Central memory CD4-positive, alpha-beta T cell (primary cell): ENCODE measurements at places on chromosomes 1 and 21.

GRCh38 chr1:201376464-201377374, 761 bp downstream of the TNNT2 start:
- DNase-seq, result no peak

DNA sequence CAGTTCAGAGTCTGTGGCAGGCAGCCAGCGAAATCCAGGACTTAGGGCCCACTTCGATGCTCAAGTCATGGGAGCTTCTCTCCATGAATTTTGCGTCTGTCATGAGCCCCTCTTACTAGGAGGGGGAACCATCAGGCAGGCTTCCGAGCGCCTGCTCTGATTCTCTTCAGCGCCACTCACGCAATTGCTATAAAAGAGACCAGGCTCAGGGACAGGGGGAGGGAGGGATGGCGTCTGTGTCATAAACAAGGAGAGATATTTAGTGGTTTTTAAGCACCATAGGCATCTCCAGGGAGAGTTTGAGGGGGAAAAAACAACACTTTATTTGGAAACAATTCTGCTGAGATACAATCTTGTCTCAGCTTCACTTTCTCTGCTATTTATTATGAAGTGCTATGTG, 60.6 kb downstream of the NAV1 start:
- DNase-seq, result no peak

DNA sequence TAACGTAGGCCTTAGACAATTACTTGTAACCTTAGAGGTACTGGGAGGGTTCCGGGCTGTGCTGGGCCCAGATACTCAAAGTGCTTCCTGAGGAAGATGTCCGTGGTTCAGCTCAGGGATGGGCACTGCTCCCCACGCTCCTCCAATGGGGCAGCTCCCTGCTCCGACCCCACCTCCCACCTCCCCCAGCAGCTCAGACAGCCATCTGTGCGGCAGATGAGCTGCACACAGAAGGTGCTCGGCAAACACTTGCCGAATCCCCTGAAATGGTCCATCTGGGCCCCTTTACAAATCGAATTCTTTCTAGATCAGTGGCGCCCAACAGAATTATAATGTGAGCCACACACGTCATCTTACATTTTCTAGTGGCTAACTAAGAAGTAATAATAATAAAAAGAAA, 242.4 kb upstream of the RAB4A start:
- DNase-seq, result no peak

- DNase-seq, result no peak
Observed at GRCh38 chr1:180462102-180462501, 40.3 kb downstream of the ACBD6 start.

GRCh38 chr1:232988572-232989040, 38.2 kb downstream of the NTPCR start:
- DNase-seq, result no peak

- no peak for DNase-seq
Observed at GRCh38 chr1:221816899-221817298, 75.0 kb upstream of the DUSP10 start.

GRCh38 chr1:26557008-26557407, 27.4 kb downstream of the RPS6KA1 start:
- no peak for DNase-seq

DNA sequence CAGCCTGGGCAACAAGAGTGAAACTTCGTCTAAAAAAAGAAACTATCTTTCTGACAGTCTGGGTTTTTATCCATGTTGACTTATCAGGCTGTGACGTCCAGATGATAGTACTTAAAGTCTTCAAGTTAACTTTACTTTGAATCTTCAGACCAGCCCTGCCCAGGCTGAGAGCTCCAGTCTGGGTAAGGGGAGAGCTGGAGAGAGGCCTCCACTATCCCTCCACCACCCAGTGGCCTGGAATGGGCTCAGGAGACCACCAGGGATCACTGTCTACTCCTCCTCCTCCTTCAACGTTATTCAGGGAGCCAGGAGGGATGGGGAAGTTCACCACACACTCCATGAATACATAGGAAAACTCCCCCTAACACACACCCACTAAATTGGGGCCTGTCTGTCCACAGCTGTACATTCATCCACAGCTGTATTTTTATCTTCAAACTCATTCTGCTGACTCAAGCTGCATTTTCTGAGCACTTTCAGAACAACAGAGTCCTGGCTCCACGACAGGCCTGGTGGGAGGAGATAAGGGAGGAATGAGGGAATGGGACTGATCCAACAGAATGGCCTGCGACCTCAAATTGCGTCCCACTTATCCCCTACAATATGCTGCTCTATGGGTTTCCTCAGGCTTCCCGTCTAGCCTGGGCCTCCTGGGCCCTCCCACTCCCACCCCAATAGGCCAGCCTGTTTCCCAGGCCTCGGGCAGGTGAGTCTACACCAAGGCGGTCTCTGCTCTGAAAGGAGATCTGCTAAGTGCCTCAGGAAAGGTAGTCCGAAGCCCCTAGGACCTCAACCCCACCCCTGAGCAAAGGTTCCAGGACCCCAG, 1.8 kb downstream of the SLC45A3 start:
- no peak for DNase-seq

DNA sequence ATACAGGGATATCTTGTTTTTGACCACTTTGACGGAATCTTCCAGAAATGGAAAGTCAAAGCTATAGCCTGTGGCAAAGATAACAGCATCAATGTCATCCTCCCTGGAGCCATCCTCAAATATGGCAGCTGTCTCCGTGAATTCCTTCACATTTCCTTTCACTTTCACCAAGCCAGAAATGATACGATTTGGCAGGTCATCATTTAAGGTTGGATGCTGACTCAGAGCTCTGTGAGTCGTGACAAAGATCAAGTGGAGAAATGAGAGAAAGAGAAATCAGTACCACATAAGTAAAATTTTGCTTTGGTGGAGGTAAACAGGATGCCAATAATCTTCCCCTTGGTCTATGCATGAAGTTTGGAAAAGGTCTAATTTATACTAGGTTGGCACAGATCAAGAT, 23.9 kb downstream of the FMO5 start:
- DNase-seq, result no peak

- peak; percentile 48 for DNase-seq
Observed at GRCh38 chr1:156963621-156964020, 43.2 kb downstream of the LRRC71 start.

- DNase-seq, result no peak
Observed at GRCh38 chr21:19468991-19469715, 1065.6 kb upstream of the TMPRSS15 start.

- peak; percentile 12 for DNase-seq
Observed at GRCh38 chr1:108570128-108570527, 10.2 kb downstream of the EEIG2 start.

DNA sequence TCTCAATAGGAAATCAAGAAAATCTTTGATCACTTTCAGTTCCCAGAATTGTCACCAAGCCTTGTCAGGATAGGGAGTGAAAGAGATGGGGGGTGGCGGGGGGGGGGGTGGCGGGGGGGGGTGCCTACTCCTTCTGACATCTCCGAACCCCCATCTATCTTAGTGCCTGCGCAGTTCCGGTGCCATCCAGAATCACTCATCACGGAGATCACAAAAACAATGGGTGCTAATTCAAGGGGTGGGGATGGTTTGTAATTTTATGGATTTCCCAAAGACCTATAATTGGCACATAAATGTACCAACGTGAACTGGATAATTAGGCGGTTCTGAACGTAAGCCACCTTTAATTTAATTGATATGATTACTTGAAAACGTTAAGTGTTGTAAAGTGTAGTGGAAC, 2.1 kb downstream of the DAB1 start:
- DNase-seq, result no peak

- DNase-seq, result no peak
Observed at GRCh38 chr1:63223426-63223825, 98.9 kb upstream of the FOXD3 start.

- DNase-seq, result no peak
Observed at GRCh38 chr1:5730272-5731109, 261.7 kb downstream of the NPHP4 start.

GRCh38 chr21:46421191-46421750, 37.4 kb upstream of the DIP2A start:
- no peak for DNase-seq

DNA sequence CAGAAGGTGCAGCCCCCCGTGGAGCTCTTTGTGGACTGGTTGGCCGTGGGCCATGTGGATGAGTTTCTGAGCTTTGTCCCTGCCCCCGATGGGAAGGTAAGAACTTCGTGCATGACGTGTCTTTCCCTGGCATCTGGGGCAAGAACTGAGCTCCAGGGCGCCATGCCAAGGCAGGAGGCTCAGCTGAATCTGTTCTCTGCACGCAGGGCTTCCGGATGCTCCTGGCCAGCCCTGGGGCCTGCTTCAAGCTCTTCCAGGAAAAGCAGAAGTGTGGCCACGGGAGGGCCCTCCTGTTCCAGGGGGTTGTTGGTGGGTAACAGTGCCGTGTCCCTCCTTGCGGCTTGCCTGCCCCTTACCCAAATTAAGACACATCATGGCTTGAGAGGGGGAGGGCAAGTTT, 27.7 kb downstream of the PADI3 start:
- no peak for DNase-seq

GRCh38 chr1:56550138-56550858, 29.1 kb downstream of the PLPP3 start:
- DNase-seq, result no peak

DNA sequence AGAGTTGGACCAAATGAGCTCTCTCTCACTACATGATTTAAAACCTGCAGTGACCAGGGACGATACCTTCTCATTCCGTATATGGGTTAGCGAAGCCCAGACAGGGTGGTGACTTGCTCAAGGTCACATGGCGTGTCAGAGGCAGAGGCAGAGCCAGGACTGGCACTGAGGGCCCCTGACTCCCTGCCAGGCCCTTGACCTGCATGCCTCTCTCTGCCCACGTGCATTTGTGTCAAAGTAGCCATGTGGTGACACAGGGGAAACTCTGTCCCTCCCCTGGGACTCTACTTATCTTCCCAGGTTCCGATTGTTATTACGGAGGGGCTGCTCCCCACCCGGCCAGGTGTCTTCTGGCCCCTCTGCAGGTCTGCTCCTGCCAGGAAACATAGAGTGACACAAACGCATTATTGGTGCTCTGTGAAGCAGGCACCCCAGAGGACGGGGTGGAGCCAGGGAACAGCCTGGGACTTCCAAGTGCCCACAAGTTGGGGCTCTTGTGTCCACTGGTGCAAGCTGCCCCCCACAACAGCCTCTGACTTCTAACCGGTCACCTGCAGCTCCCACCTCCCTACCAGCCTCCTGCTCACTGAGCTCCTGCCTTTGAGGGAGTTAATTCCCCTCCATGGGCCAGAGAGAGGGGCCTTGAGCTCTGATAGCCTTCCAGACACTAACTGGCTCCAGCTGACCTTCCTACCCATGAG, 7.3 kb upstream of the TINAGL1 start:
- no peak for DNase-seq

- no peak for DNase-seq
Observed at GRCh38 chr1:220726634-220727033, 21.5 kb upstream of the MTARC2 start.

DNA sequence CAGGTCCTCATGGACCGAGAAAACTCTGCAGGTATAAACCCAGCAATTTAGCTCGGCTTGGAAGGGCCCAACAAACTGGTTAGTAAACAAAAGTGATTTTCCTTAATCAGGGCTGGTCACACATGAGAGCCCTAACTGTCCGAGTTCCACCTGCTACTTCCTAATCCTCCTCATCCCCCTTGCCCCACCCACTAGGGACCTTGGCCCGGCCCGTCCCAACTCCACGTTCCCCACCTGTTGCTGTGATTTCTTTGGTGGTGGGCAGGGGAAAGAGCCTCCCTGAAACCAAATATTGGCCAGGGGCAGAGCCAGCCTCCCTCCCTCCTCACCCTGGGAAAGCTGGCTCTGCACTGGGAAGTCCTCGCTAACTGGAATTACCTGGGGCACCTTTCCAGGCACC, 304.2 kb upstream of the PROX1 start:
- no peak for DNase-seq

GRCh38 chr1:169483500-169483966, 2.2 kb downstream of the SLC19A2 start:
- DNase-seq, result no peak

GRCh38 chr1:48233666-48234485, 11.4 kb downstream of the SLC5A9 start:
- no peak for DNase-seq

- DNase-seq, result no peak
Observed at GRCh38 chr1:69862906-69863305, 295.2 kb downstream of the LRRC7 start.

DNA sequence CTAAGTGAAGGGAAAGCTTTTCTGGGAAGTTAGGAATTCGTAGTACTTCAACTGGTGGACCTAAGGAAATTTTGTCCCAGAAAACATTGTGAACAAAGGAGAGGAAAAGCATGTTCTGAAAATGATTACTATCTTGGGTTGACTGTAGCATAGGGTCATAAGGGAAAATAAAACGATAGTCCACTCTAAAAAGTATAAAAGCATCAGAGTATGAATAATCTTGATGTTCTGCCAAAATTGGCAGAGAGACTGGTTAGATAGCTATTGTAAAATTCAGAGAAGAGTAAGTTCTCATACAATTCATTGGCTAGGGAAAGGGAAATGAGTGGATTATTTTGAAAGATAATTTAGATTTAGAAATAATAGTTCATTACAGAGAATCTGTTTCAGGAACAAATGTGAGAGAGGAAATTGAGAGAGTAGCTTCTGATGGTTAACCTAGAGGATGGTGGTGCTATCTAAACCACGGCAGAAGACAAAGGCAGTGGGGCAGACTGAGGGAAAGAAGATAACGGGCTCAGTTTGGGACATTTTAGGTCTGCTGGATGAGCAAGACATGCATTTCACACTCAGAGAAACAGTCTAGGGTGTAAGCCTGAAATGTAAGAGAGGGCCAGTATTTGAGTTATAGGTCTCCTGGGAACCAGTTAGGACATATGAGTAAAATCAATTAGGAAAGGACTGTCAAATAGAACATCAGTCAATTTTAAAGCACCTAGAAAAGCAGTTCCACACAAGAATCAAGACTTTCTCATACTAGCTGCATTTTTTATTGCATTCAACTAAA, 799.3 kb upstream of the CXADR start:
- DNase-seq, result no peak

DNA sequence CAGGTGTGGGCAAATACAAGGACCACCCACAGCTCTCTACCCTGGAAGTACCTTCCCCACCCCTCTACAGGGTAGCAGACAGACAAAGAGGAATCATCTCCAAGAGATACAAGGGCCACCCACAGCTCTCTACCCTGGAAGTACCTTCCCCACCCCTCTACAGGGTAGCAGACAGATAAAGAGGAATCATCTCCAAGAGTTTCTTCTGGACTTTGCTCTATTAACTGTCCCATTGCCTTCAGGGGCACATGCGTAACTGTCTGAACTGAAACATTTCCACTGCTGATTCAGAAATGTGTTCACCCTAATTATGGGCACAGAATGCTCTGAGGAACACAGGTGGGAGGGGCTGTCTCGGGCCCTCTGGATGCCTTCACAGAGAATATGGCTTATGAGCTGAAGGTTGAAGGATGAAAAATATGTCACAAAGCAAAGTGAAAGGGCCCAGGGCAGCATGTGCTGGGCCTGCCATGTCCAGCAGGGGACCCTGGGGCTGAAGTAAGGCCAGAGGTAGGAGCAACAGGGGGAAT, 43.9 kb downstream of the ZNF281 start:
- DNase-seq, result no peak
